ENCODE measurements at places on chromosomes 4 and X. TPM values are rescaled to one million over a fixed set of nuclear protein-coding genes. Genes with fewer than 3 reads are reported as not detected.

DNA sequence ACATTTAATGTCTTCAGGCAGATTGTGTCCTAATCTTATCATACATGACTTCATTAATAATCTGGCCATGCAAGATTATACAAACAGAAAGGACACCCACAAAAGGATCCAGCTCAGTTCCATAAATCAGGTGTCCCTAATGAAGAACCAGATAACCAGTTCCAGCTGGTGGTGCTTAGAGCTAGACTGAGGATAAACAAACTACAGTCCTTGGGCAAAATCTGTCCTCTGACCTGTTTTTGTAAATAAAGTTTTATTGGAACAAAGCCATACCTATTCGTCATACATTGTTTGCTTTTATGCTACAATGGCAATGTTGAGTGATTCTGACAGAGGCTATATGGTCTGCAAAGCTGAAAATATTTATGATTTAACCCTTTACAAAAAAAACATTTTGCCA is 199.5 kb downstream of the MID1IP1 start:
- no peaks in the 10 kb centered on the region for H3K27me3 ChIP-seq
- no peaks in the 10 kb centered on the region for H3K36me3 ChIP-seq
- no peaks in the 10 kb centered on the region for H3K4me1 ChIP-seq
- no peak overlapping the region for H3K27ac ChIP-seq

DNA sequence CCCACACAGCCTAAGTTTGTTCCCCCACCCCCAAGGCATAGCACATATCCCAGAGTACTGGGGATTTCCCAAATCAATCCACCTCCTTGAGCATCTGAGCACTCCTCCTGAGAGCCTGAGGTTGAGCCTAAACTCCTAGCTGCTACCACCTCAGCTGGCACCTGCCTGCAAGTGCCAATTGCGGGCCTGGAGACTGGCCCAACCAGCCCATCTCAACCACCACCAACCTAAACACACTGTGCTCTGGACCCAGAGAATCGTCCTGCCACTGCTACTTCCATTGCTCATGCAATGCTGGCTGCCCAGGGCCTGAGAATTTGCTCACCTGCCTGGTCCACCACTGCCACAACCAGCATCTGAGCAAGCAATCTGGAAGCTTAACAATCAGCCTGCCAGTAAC is 177.1 kb downstream of the FGF13 start:
- no peak overlapping the region for H3K27ac ChIP-seq
- H3K27me3 ChIP-seq: no peaks in the 10 kb centered on the region
- no peak overlapping the region for H3K4me3 ChIP-seq
- no peak for DNase-seq
- H3K36me3 ChIP-seq: no peaks in the 10 kb centered on the region

DNA sequence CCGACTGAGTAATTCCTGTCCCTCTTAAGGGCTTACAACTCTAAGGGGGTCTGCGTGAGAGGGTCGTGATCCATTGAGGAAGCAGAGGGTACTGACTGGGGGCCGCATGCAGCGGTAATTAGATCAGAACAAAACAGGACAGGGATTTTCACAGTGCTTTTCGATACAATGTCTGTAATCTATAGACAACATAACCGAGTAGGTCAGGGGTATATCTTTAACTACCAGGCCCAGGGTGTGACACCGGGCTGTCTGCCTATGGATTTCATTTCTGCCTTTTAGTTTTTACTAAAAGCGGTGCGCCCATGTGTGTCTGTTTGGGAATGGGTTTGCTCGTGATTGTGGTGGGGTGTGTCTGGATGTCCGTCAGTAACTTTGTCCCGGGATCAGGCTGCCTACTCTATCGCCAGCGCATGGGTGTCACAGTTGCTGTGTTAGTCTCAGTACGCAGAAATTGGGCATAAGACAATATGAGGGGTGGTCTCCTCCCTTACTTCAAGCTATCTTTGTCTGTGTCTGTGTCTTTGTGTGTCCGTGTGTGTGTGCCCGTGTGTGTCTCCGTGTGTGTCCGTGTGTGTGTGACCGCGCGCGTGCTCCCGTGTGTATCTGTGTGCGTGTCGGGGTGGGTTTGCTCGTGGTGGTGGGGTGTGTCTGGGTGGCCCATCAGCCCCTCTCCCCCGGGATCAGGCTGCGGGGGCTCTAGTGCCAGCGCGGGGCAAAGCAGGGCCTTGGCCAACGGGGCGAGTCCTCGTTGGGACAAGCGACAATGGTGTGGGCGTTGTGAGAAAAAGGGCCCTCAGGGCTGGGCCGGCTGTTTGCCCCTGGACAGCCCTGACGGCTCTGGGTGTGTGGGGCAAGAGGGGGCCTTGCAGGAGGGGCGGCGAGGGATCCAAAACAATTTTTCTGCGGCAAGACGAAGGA is 10.4 kb downstream of the FRG2 start:
- peaks cover 40% of the 10 kb centered on the region for H3K4me1 ChIP-seq
- no peak overlapping the region for H3K27ac ChIP-seq
- peaks cover 5% of the 10 kb centered on the region for H3K36me3 ChIP-seq

The INPP4B gene
- 45.7 TPM for total RNA-seq

The GLUD2 gene
- 0.14 TPM for total RNA-seq

DNA sequence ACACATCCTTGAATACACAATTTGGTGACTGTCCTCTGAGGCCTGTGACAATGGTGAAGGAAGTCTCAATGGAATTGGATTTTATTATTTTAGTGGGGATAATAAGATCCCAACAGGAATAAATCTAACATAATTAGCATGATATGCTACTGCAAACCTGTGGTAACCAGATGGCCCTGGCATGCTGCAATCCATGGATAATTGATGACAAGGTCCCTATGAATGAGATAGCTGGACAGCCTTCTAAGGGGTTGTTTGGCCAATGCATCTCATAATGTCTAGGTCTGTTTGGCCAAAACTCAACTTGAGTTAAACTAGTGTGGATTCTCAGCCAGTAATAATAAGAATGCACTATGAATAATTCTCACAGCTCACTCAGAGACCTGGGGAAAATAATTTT is 145.3 kb upstream of the GALNTL6 start:
- no peaks in the 10 kb centered on the region for H3K27me3 ChIP-seq
- H3K27ac ChIP-seq: no peak overlapping the region
- no peaks in the 10 kb centered on the region for H3K4me1 ChIP-seq
- H3K4me3 ChIP-seq: no peak overlapping the region
- no peak for DNase-seq
- no peaks in the 10 kb centered on the region for H3K36me3 ChIP-seq

Data from activated naive CD8-positive, alpha-beta T cell treated with anti-CD3 and anti-CD28 coated beads for 36 hours (primary cell).